ENCODE measurements at places on chromosomes 13 and 19.

DNA sequence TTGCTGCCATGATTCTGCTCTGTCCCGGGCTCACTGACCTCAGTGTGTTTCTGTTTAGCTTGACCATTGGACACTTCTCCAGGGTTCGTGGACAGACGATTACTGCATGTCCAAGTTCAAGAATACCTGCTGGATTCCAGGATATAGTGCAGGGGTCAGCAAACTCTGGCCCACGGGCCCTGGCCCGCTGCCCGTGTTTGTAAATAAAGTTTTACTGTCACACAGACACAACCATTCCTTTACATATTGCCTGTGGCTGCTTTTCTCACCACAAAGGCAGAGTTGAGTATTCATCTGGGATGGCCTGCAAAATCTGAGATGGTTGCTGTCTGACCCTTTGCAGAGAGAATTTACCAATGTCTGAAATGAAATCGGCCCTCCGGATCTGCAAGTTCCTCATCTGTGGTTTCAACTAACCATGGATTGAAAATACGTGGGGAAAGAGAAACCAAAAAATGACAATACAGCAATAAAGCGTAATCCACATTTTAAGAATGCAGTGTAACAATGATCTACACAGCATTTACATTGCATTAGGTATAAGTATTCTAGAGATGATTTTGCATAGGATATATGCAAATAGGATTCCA lies 25.9 kb upstream of the F2RL3 start:
- DNase-seq = no peak

GRCh38 chr13:51547425-51548176 lies 36.7 kb upstream of the WDFY2 start:
- no peak for DNase-seq

- peak; percentile 44 for DNase-seq
Measured at GRCh38 chr13:29436291-29436690, 159.2 kb downstream of the SLC7A1 start.

- no peak for DNase-seq
Measured at GRCh38 chr19:7783991-7784423, 21.0 kb downstream of the CLEC4M start.

DNA sequence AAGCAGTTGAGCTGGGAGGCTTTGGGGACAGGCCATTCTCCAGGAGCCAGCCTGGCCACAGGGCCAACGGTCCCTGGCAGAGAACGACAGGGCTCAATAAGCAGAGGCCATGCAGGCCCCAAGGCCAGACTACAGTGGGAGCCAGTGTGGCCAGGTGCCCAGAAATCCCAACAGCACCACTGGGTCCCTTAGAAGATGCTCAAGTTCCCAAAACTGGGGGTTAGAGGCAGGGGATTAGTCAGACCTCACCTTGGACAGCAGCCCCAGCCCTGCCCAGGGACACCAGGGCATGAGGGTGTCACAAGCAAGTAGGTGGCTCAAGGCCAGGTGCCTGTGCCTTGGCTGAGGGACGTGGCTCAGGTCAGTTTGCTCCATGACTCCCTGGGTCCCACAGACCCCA lies 12.8 kb downstream of the SCGB2B2 start:
- no peak for DNase-seq

GRCh38 chr19:5567360-5567969 lies at the start of gene TINCR:
TINCR (minus strand) TSS chr19:5567953.
- DNase-seq = no peak

GRCh38 chr13:50596776-50597203 lies 246.7 kb downstream of the DLEU7 start:
- DNase-seq = no peak

- no peak for DNase-seq
Measured at GRCh38 chr19:21626091-21626490, 120.7 kb downstream of the ZNF429 start.

GRCh38 chr19:34131100-34131499 lies 41.2 kb upstream of the LSM14A start:
- no peak for DNase-seq

DNA sequence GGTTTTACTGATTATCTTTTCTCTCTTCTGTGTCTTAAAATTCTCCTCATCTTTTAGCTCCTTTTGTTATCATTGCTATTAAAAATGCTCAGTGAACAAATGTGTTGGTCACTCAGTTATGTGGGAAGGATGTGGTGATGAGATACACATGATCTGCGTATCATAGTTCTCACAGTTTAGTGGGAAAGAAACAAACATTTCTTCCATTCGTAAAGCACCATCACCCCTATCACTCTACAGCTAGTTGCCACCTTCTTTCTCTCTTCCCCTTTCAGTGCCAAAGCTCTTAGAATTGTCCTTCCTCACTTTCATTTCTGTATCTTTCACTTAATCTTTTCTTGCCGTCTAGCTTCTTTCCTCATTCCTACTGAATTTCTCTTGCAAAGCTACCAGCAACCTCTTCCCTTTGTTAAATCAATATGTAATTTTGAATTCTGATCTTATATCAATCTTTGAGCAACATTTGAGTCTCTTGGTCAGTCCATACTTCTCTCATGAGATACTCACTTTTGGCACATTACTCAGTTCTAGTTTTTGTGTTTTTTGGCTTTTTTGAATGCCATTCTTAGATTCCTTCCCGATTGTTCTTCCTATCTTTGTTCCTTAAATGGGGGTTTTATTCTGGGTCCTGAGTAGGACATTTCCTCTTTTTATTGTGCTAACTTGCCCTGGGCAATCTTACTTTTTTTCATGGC lies 122.3 kb downstream of the PCCA start:
- DNase-seq = no peak

DNA sequence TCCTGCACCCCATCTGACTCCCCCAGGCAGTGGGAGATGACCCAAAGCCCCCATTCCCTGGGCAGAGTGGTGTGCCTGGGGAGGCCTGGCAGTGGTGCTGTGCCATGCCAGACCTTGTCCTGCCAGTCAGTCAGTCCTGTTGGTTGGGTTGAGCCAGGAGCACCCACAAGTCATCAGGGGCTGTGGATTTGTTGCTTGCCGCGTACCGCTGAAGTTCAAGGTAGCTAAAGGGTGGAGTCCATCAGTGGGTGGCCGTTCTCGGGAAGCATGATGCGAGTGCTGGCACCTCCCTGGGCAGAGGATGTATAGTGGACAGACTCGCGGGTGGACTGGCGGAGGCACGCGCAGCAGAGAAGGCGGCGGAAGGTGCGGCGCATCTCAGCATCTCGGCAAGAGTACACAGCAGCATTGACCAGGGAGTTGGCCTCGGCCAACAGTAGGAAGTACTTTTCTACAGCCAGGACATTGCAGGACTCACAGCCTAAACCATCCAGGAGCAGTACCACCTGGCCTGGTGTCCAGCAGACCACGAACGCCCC lies 3.9 kb downstream of the LPAR2 start:
- no peak for DNase-seq

- no peak for DNase-seq
Measured at GRCh38 chr13:66984241-66984640, 245.9 kb downstream of the PCDH9 start.

DNA sequence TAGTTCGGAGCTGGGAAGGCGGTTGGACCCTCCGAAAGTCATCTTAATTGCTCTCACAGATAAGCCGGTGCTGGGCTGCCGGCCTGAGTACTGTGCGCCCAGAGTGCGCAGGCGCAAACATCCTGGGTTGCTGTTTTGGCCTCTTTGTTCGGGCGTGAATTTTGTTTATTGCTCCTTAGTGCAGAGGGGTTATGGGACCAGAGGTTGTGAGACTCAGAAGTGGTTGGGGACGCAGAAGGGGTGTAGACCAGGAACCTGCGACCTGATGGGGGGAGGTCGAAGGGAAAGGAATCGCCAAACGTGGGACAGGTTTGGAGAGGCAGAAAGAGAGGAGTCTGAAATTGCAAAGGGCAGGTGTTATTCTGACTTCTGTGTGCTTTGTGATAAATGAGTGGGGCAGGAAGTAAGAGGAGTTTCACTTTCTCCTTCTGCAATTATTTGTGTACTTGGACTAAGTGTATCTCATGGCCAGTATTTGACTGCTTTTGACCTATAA lies 607 bp upstream of the ZNF566 start:
- DNase-seq = no peak

- DNase-seq = no peak
Measured at GRCh38 chr19:10407096-10407495, 3.8 kb upstream of the CDC37 start.

DNA sequence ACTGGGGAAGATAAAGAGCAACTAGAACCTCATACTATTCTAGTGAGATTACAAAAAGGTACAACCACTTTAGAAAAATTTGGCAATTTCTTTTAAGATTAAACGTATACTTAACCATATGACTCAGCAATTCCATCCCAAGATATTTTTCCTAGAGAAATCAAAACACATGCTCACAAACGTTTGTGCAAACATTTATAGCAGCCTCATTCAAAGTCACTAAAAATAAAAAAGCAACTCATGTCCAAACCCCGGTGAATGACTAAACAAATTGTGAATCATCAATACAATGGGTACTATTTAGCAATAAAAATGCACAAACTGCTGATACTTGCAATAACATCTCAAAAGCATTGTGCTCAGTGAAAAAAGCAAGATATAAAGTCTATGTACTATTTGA lies 121.5 kb downstream of the FRY start:
- no peak for DNase-seq

DNA sequence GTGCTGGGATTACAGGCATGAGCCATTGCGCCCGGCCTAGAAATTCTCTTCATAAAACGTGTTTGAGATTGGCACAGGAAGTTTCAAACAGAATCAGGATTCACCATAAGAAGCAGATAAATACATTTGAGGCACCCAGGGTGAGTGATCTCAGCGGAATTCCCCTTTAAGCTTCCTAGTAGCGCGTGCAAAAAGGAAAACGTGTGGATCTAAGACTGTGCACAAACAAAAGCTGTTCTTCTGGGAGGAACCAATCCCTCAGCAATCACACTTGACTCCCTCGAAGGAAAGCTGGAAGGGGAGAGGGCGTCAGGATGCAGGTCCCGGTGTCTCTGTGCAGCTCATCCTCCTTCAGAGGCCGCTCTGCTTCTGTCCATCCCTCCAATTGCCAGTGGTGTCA lies 15.5 kb downstream of the MCF2L start:
- DNase-seq = no peak

GRCh38 chr13:35630551-35631275 lies 154.2 kb upstream of the MAB21L1 start:
- DNase-seq = no peak

DNA sequence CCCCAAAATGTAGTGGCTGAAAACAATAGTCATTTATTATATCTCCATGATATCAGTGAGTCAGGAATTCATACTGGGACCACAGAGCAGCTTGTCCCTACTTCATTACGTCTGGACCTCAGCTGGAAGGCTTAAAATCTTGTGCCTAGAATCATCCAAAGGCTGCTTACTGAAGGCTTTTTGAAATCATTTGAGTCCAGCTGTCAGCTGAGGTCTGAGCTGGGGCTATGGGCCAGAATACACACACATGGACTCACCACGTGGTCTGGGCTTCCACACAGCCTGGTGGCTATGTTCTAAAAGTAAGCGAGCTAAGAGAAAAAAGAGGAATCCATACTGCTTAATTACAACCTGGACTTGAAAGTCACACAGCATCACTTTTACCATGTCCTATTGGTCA lies 209.2 kb downstream of the KCTD12 start:
- no peak for DNase-seq

DNA sequence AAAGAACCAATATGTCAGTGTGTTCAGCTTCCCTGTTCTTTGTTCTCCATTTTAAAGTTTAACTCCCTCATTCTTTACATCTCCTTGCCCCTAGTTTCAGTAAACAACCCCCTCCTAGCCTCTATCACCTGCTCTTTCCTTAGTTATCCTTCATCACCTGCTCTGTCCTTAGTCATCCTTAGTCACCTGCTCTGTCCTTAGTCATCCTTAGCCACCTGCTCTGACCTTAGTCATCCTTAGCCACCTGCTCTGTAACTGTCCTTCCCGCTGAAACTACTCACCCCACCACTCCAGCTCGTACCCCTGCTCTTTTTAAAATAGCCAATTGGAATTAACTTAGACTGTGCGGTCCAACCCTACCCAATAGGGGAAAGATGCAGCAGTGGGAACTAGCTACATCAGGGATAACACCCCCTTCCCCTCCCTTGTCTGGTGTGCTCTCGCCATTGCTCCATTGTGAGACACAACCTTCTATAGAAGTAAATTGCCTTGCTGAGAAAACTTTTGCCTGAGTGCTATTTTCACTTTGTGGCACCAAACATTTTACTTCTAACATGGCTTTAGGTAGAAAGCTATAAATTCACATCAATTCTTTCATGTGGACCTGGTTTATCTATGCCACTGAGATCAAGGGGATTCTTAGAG lies 16.2 kb downstream of the EDNRB start:
- DNase-seq = no peak

- DNase-seq = no peak
Measured at GRCh38 chr13:91045351-91046034, 302.0 kb upstream of the MIR17HG start.

GRCh38 chr13:94079876-94080275 lies 399.6 kb downstream of the DCT start:
- DNase-seq = peak; percentile 35

GRCh38 chr19:32457571-32458158 lies 52.1 kb downstream of the DPY19L3 start:
- no peak for DNase-seq

DNA sequence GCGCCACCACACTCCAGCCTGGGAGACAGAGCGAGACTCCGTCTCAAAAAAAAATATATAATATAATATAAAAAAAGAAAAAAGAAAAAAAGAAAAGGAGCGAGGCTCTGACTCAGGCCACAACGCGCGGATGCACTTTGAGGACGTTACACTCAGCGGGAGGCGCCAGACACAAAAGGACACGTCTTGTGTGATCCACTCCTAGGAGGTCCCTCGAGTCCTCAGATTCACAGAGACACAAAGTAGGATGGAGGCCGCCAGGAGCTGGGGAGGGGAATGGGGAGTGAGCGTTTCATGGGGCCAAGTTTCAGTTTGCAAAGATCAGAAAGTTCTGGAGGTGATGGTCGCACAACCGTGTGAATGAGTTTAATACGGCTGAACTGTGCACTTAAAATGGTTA lies 8.5 kb upstream of the ABHD17A start:
- DNase-seq = no peak

- no peak for DNase-seq
Measured at GRCh38 chr13:112469071-112469745, 93.1 kb downstream of the SPACA7 start.

DNA sequence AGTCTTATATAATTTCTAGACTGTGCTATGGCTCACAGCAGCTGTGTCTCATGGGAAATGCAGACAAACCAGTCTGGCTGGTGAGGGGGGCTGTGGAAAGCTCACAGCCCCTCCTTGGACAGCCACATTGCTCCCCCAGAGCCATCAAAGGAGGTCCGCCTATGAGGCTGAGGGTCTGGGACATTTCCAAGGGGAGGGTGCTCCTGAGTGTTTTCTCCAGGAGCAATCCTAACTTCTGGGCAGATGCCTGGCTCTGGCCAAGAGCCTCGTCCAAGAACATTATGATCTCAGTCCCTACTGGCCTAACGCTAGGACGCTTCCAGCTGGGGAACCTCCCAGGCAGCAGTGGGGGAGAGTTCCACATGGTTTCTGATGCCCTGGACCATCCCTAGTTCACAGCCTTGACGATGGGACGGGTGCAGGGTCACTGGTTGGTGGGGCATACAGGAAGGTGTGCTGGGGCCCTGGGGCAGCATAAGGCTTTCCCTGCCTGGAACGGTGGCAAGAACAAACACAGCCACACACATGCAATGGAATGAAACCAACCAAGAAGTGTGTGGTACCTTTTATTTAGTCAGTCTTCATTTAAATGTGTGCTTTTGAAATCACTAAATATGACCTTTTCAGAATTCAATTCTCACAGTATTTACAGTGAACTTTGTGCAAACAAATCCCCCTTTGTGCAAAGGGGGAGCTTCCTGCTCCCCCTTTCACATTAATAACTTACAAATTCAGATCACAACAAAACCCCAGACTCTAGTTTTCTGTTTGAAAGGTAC lies 60.6 kb downstream of the CDADC1 start:
- DNase-seq = no peak

Data from BJ (cell line).